ENCODE measurements at places on chromosomes 2 and 18.

- no peak for DNase-seq
Observed at GRCh38 chr2:96104487-96104861, 11.9 kb downstream of the ADRA2B start.

DNA sequence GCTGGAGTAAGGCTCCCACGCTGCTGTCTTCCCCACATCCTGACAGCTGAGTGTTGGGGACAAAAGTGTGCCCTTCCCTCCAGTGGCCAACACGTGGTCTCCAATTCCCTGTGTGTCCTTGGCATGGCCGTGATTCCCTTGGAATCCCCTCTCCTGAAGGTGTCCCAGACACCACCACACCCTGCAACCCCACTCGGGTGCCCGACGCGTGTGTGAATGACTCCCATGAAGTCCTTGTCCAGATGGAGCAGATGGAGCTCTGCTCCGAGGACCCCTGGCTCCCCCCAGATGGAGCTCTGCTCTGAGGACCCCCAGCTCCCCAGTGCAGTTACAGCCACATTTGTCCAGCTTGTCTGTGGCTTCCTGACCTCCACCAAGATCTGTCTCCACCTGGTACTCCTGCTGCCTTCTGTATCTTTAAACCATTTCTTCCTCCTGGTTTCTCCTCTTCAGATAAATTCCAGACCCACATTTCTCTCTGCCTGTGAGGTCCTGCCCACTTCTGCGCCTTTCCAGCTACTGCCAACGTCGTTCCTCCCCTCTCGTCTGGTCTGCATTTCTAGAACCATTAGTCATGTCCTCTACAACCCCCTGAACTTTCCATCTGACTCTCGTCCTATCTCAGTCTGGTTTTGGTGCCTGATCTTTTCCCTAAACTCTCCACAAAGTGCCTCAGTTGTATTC, 86.8 kb upstream of the PXDN start:
- DNase-seq: no peak

DNA sequence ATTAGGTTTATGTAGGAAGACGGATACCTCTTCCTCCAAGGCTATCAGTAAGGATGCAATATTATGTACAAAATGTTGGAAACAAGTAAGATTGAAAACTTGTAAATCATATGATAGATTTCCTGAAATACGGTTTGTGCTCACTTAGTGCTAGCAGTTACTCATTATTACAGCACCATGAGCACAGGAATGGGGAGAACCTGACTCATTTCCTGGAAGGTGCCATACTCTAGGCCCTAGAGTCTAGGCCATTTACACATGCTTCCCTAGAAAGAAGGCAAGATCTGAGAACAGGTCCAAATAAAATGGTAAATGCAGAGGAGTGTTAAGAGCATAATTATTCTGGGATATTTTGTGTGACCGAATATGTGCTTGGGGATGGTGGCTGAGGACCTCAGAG, 467.7 kb upstream of the CELF4 start:
- no peak for DNase-seq

DNA sequence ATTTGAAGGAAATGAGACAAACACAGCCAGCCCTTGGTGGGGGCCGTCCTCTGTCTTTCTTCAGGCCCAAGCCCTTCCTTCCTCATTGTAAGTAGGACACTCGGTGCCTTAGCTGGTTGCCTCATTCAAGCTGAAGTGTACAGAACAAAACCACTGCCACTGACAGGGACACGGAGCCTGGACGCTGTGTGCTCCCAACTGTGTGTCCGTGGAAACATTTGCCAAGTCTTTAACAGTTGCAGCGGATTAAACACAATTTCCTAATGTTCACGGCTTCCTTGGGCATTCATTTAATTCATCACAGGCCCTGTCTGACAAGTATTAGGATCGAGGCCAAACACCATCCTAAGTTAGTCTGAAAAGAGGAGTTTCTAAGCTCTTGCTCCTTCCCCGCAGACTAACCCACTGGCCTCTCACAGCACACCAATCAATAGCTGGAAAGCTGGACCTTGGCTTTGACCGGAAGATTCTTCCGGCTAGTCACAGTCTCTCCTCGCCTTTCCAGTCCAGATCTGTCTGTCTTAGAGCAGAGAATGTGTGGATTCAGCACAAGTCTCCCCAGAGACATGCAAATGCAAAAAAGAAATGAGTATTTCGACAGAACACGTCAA, 68.7 kb upstream of the ACSL3 start:
- DNase-seq: no peak

DNA sequence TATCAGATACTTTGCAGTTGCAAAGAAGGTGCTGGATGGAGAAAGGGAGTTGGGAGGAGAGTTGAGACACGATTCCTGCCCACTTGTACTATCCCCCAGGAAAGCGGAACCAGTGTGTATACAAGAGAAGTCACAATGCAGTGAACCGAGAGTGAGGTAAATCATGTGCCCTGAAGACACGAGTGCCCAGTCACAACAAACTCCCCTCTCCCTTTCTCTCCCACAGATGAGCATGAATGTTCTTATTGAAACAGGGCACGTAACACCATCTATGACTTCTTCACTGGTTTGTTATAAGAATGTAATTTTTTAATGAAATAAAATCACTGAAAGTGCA, 155.7 kb downstream of the IRS1 start:
- no peak for DNase-seq

All from GF-D8 (cell line).